NCI-H1092 treated with DMSO at 0.1 percent for 48 hours (cell line): ENCODE measurements at places on chromosomes 2 and 18.

DNA sequence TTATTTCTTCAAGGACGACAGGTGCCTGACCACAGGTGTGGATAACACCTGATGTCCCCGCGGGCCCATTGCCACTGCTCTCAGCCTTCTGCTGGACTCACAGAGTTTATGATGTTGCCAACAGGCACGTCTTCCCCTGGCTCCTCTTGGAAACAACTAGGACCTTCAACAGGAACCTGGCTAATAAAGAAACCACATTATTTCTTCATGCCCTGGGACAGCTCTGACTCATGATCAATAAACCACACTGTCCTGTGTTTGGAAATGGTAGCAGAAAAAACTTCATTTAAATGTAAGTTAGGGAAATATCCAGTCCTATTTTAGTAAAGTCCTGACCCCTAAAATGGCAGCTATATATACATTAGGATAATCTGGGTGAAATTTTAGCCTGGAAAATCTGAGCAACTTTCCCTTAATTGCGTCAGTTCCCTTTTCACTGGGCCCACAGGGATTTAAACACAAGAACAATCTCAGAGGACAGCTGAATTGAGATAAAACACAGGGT lies 158.9 kb downstream of the VAPA start:
- DNase-seq: no peak

- no peak for DNase-seq
These were observed 78.4 kb downstream of the CD8B2 start for GRCh38 chr2:106565599-106565998.

DNA sequence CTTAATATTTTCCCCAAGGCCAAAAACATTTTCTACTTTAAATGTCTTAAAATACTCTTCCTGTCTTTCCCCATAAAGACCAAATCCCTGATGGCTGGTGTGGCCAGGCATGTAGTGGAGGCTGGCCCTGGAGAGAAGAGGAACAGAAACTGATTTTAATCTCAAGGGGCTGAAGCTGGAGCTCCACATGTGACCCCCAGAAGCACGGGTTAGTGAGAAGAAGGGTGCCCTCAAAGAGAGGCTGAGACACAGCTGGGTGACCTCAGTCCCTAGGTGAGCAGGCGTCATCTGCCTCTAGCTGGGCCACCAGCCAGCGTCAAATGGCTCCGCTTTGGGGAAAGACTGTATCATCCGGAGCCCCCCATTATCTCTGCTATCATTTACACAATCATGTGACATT lies 19.3 kb upstream of the TMEM18 start:
- no peak for DNase-seq

DNA sequence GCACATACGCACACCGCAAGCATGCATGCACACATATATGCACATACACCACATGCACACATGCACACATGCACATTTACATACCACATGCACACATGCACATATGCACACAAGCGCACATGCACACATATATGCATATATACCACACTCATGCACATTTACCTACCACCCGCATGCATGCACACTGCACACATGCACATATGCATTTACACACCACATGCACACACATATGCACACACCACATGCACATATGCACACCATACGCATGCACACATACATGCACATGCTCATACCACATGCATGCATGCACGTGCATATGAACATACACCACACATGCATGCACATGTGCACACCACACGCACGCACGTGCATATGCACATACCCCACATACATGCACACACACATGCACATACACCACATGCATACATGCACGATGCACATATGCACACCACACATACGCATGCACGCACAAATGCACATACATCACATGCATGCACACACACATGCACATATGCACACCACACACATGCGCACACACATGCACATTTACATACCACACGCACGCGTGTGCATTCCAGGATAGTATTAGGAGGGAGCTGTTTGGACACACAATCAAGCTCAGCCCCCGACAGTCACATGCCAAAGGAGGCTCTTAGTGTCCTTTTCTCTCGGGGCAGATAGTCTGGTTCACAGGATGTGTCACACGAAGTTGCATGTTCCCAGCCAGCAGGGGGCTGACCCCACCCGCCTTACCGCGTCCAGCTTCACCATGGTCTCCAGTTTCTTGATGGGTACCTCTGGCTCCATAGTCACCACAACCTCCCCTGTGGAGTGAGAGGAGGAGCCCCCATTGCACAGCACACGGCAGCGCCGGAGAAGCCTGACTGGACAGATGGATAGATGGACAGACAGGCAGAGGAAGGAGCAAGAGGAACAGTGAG lies 5.9 kb downstream of the OTOF start:
- DNase-seq: no peak

GRCh38 chr2:159010340-159010739 lies 41.9 kb downstream of the TANC1 start:
- no peak for DNase-seq

DNA sequence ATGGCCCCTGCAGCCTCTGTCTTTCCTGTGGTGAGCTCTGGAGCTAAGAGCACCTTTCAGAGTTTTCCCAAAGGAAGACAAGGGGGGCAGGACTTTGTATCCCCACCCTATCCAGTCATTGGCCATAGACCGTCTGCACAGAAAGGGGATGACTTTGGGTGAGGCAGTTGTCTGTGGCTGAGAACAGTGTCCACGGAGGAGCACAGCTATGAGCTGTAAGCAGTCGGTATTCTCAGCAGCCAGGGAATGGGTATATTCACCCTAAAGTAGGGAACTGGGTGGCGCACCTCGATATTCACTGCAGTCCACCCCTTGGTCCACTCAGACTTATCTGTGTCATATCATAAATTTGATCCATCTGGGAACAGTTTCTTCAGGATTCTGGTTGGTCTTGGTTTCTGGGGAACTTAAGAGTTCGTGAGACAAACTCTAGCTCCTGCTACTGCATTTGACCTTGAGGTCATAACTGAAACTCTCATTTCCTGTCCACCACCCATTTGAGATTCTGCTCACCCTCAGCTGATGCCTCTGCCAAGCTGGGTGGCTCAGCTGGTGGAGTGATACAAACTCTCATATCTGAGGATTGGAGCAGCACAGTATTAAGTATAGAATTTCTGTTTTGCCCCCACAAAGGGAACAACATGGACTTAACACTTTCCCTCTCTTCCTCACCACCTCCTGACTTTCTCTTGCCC lies 45.2 kb upstream of the SCG2 start:
- DNase-seq: no peak

GRCh38 chr2:9337901-9338300 lies 85.4 kb downstream of the ITGB1BP1 start:
- no peak for DNase-seq
